ENCODE measurements at places on chromosomes 16 and 17.

DNA sequence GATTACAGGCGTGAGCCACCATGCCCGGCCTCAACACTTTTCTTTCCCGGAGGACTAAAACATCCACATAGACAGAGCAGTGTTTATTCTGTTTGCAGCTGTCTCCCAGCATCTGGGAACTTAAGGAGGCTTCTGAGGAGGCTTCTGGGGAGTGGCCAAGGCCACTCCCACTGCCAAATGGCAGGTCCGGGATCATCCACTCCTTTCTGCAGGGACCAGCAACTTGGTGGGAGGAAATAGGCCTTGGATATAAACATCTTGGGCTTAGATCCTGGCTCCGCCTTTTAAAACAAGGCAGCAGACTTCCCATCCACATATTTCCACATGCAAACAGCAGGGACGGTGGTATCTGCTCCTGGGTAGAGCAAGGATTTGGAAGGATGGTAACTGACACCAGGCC lies 14.1 kb upstream of the SPATA32 start:
- no peak for DNase-seq

- no peak for DNase-seq
These were observed 15.8 kb upstream of the AGRP start for GRCh38 chr16:67499106-67499505.

DNA sequence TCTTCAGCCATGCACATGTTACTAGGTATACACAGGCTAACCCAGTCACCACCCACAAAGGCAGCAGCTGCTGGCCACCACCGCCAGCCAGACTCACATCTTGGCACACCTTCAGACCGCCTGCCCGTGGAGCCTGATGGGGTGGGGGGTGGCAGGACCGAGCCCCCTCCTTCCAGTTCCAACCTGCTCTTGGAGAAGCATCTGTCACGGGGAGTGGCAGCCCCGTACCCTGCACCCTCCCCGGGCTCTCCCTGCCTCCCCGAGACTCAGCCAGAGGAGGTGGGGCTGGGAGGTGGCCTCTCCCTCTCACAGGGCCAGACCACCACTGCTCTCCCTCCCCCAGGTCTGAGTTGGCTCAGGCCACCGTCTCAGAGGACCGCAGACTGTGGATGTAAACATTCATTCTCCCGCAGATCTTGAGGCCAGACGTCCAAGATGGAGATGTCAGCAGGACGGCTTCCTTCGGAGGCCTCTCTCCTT lies 11.3 kb upstream of the RBFOX3 start:
- no peak for DNase-seq

DNA sequence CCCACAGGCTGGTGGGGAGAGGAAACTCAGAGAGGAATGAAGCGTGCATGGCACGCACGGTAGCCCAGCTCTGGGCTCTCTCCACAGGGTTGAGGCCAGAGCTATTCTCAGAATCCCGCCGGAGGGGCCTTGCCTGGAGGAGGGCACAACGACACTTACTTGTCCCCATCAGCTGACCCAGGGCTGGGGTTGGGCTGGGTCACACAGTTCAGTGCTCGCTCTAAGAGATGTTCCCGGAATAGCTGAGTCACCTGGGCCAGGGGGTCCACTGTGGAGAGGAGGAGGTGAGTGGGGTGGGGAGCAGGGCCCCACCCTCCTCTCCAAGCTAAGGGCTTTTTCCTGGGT lies 21.8 kb downstream of the SREBF1 start:
- no peak for DNase-seq

DNA sequence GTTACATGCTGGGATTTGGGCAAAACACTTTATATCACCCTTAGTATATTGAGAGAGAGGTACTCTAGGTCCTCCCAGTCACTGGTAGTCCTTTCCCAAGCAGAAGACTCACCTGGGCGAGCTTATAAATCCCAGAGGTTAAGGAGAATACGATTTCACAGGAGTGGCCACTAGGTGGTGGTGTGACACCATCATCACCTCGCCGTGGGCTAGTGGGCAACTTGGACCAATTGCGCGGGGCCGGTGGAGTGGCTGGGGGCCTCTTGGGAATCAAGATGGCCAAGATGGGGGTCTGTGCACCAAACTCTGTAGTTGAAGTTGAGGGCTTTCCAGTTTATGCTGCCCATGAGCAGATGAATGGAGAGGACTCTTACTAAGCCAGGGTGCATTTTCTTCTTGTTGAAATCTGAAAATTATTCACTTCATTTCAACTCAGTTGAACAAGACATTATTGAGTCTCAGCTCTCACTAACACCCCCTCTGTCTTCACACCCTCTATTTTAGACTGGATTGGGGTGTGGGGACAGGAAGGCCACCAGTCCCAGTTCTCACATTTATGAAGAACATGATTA lies 38.2 kb upstream of the PIRT start:
- DNase-seq: peak; percentile 44

GRCh38 chr17:296379-296778 lies 56.2 kb downstream of the RPH3AL start:
- no peak for DNase-seq

DNA sequence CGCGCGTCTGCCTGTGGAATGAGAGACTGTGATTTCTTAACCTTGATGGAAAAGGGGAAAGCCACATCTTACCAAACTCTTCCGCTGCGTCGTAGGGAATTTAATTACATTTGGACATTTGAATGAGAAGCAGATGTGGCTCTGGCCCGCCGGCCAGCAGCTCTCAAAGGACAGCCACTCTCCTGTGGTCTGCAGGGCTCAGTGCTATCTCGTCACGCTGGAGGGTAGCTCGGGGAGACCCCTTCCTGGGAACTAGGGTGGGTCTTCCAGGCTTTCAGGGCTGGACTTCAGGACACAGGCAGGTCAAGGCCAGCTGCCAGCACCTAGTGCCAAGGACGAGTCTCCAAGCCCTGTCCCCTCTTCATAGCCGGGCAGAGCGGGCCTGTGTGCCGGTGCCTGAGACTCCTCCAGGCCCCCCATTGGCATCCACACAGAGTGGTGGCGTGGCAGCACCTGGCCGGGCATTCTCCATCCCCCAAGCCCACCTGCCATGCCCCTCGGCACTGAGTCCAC lies 15.9 kb upstream of the TBX2 start:
- DNase-seq: no peak

- DNase-seq: no peak
These were observed 42.9 kb downstream of the HS3ST4 start for GRCh38 chr16:25734430-25735385.

GRCh38 chr17:28812748-28813377 lies 29.7 kb downstream of the FAM222B start:
- DNase-seq: peak; percentile 71

- DNase-seq: no peak
These were observed 4.2 kb upstream of the CCNF start for GRCh38 chr16:2425008-2425518.

DNA sequence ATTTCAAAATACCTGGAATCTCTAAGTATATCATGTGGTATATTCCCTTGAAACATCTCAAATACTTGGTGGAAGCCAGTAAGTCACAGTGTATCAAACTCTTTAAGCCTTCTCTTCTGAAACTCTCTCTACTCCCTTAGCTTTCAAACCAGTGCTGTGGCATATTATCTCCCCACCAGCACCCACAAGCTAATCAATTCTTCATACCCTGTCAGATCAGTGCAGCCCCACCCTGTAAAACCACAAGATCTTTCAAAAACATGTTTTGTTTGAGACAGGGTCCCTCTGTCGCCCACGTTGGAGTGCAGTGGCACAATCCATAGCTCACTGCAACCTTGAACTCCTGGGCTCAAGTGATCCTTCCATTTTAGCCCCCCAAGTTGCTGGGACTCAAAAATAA lies 91.6 kb upstream of the C17orf78 start:
- DNase-seq: no peak

- DNase-seq: no peak
These were observed 16.0 kb downstream of the MAP2K6 start for GRCh38 chr17:69430488-69430887.

- no peak for DNase-seq
These were observed 7.3 kb downstream of the SPATA2L start for GRCh38 chr16:89693931-89694783.

GRCh38 chr17:51908841-51909537 lies 249.5 kb downstream of the CA10 start:
- DNase-seq: no peak

DNA sequence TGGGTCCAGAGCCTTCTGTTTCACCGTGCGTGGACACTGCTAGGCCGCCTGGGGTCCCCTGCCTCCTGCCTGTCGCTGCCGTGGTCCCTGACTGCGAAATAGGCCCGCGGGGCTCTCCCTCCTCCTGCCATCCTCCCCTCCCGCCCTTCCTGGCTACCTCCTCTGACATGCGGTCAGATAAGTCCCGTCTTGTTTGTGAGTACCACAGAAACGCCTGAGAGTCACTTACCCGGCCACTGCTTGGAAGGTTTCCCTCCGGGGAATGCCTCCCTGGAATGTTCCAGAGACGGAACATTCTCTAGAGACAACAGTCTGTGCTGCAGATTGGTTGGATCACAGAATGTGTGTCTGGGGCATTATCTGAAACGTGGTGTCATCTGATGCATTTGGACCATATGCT lies 22.7 kb downstream of the CIBAR2 start:
- no peak for DNase-seq

- no peak for DNase-seq
These were observed 29.6 kb downstream of the PRKAR1A start for GRCh38 chr17:68541816-68542215.

DNA sequence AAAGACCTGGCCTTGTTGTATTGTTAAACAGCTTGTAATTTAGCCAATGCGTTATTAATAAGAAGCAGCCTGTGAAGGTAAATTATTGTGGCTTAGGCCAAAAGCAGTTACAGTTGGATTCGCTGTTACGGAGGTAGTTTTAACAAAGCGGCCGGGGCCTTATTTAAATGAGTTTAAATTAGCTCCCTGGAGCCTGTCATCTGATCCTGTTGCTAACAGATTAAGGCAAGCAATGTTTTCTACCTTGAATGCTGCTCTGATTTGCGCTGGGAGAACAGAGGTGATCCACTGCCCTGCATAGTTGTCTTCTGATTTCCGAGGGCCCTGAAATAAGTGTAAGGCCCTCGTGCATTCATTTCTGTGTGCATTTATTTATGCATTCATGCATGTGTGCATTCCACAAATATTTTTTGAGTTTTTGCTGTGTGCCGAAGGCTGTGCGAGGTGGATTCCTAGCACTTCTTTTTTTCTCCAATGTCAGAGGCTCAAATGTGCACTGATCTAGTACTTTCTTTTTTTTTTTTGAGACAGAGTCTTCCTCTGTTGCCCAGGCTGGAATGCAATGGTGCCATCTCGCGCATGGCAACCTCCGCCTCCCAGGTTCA lies 10.9 kb downstream of the SEC14L5 start:
- no peak for DNase-seq

Data from COLO829 (cell line).